Nephron progenitor cell (in vitro differentiated cells): ENCODE measurements at places on chromosomes 1 and 21.

DNA sequence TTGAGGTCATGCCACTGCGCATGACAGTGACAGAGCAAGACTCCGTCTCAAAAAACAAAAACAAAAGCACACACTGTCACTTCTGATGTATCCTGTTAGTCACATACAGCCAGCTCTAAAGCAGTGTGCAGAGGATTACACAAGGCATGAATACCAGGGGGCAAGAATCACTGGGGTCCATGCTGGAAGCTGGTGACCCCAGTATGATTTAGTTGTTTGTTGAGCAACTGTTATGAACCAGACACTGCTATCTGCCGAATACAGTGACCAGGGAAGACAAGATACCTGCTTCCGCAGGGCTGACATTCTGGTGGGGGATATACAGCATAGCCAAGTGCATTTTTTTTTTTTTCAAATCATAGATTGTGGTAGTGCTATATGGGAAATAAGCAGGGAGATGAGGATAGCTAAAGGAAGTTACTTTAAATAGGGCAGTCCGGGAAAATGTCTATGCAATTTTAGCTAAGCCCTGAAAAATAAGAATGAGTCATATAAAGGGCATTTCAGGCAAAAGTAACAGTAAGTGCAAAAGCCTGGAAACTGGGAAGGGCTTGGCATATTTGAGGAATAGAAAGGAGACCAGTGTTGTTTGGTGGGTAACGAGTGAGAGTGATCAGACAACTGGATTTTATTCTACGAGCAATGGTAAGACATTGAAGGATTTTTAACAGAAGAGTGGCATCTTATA lies 69.7 kb downstream of the ADSS2 start:
- DNase-seq, result no peak

GRCh38 chr21:35400233-35400939 lies 351.3 kb upstream of the RUNX1 start:
- DNase-seq, result no peak

DNA sequence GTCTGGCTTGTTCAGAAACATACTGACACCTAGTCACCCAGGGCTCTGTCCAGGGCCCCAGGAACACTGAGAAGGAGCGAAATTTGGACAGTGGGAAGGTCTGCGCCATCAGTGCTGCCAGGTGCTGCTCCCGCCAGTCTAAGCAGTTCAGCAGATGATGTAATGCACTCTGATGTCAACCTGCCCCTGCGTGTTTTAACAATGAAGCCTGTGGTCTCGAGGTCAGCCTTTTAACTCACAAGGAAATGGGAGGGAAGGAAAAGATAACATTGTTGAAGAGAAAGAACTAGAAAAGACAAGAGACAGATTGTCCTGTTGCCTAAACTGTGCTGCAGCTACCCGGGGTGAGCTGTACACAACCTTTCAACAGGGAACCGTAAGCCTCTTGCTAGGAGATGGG lies 126.6 kb upstream of the IFFO2 start:
- no peak for DNase-seq

DNA sequence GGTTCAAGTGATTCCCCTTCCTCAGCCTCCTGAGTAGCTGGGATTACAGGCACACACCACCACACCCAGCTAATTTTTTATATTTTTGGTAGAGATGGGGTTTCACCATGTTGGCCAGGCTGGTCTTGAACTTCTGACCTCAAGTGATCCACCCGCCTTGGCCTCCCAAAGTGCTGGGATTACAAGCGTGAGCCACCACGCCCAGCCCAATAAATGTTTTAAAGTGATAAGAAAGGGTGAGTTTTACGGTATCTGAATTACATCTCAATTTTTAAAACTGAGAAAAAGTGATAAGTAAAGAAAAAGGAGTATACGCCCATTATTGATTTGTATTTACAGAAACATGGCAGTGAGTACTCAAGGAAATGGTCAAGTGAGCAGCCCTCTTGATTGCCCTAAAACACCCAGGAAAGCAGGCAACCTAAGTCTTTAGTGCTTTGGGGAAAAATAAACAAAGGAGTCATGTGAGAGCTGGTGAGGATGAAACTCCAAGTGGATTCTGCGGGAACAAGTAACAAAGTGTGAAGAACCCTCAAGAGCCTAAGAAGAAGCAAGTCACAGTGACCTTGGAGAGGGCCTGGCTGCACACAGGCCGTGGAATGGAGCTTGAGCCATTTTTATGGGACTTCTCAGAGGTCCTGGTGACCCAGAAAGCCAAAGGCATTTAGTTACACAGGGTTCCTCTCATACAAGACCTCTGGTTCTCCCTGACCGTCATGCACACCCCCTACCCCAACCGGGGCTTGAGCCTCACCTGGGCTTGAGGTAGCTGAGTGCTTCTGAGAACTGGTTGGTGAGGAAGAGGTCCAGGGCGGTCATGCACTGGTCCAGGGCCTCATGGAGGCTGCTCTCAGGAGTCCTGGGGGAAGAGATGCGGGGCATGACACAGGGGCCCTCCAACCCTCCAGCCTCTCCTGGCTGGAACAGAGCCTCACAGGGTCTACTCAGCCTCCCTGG lies 9.1 kb downstream of the TTC39A start:
- DNase-seq, result no peak

- DNase-seq, result no peak
Measured at GRCh38 chr1:153941826-153942725, 4.4 kb downstream of the DENND4B start.

GRCh38 chr1:158290321-158290844 lies 660 bp downstream of the CD1C start:
- no peak for DNase-seq

DNA sequence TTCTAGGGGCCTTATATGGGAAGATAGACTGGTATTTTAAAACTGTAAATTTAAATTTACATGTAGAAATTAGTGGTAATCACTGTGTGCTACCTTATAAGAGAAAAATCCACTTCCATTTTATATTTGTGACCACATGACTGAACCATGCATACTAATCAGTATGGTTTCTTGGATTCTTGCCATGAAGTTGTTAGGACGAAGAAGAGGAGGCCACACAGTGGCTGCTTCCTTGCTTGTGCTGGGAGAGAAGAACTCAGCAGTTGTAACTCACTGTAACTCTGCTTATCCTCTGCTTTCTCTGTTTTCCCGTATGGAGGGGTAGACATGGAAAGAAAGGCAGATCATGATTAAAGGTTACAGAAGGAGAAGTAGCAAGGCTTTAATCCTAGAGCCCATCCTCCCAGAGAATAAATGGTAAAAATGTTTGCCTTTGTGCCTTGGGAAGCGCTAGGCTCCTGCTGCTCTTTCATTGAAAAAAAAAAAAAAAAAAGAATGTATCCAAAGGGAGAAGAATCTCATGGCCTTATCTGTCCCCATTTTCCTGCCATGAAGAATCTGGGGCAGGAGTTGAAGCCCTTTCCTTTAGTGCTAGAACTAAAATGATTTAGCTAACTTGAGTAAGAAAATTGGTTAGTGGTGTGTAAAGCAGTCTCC lies 32.4 kb downstream of the KCTD3 start:
- no peak for DNase-seq

- no peak for DNase-seq
Measured at GRCh38 chr21:25577424-25578055, 29.7 kb downstream of the MRPL39 start.

DNA sequence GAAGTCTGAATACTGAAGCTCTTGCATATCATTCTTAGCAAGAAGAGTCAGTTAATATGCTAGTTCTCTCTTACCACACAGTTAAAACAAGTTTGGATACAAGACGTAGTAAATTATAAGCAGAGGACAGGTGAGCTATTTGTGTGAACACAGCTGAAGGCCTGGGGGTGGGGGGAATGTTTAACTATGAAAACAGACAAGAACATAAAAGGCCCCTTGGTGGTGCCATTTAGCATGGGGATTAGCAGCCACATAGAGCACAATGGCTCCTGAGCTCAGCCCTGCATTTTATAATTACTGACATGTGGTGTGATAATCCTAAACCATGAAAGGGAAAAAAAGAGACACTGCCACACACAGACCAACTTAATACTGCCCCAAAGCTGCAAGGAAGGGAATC lies 94.8 kb downstream of the TGFBR3 start:
- DNase-seq, result no peak

GRCh38 chr21:39429445-39429844 lies 16.1 kb downstream of the LCA5L start:
- no peak for DNase-seq

DNA sequence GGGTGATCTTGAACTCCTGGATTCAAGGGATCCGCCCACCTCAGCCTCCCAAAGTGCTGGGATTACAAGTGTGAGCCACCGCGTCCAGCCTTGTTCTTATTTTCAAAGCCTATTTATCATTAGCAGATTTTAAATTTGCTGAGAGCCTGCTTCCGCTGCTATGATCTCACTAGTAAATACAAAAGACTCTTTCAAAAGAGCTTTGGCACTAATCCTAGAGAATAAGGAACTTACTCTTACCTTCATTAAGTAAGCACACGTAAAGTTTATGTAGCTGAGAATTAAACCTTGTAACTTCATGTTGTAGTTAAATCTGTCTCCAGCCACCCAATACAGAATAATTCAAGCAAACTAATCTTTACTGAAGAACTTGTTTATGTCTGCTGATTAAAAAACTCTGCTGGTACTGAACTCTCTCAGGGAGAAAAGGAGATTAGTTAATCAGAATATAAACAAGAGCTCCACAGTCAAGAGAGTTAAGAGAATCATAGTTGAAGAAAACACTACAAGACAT lies 72.3 kb downstream of the RUSC1 start:
- no peak for DNase-seq

GRCh38 chr1:156504438-156504813 lies 3.9 kb upstream of the MEF2D start:
- DNase-seq, result no peak

- DNase-seq, result no peak
Measured at GRCh38 chr1:63679589-63679988, 86.4 kb downstream of the PGM1 start.

DNA sequence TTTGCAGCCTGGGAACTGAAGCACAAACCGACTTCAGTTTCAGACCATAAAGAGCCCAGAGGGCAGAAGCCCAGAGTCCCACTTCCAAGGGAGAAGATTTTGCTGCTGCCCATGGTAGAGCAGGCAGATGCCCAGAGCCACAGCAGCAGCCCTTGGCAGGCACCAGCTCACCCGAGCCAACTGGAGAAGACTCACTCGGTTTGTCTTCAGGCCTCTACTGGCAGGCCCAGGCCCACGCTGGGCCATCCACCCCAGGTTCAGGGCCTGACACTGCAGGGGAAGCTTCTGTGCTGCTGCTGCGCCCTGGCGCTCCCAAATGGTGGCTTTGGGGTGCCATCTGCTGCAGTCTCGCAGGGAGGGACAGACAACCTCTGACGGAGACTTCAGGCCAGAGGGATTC lies 33.3 kb downstream of the SLC66A1 start:
- DNase-seq, result no peak

DNA sequence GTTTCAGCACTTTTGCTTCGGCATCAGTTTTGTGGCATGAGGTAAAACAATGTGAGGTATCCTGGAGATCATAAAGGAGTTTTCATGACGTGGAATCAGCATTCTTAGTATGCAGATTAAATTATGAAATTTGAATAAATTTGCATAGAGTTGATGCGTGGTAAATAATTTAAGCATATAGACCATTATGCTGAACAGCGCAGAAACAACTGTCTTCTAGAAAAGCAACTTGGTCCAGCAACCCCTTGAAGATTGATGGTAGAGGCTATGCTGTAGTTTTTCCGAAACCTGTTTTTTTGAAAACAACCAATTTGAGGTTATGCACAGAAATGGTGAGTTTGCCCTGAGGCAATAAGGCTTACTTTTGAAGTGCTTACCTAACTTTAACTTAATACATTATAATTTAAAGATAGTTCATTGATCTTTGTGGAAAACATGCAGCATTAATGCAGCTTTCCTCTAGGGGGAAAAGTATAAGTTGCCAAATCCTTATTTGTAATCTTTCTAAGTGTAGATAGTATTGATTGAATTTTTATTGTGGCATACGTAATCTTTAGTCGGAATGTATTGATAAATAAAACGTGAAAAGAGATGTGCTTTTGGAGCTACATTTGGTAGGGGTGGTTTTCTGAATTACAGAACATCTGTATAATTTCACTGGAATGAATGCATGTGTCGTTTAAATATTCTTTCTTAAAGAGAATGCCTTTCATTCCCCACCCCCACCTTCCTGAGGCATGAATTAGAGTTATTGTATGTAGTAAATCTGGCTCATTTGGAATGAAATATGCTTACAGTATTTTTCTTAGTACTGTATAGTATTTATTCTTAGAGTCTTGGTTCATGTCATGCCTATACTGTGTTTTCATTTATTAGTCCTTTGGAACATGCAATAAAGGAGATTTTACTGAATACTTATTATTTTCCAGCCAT lies 3.8 kb downstream of the PRDM2 start:
- no peak for DNase-seq

- no peak for DNase-seq
Measured at GRCh38 chr1:8421721-8422120, 103.8 kb downstream of the SLC45A1 start.

GRCh38 chr1:9167638-9168037 lies 38.7 kb upstream of the GPR157 start:
- no peak for DNase-seq

DNA sequence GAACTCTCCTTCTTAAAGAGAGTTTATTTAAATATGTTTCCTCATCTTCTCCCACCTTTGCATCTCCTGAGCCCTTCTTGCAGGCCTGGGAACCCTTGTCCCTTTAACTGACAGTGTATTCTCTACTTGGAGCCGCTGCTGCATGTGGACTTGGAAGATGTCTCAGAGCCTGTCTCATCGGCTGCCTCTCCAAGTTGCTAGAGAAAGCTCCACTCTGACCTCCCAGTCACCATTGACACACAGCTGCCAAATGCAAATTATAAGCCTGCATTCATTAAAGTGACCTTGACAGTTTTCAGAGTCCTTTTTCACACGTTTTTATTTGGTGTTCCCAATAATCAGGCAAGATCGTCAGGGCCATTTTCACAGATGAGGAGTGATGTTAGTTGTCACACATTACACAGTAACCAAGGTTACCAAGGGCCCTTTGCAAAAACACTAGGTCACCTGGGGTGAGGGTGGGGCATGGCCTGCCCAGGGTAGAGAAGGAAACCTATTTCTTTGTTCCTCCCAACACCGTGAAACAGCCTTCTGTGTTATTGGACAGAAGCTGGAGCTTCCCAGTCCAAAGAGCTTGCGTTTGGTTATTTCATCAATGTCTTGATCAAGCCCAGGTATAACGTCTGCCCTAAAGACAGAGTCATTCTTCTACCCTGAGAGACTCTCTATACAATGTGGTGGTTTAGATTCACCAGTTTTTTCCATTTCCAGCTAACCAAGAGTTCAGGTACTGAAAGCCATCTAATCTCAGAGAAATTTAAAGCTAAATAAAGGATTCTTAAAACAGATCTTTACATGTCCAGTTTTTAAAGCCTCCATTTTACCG lies 164.1 kb downstream of the GALNT2 start:
- DNase-seq, result no peak

DNA sequence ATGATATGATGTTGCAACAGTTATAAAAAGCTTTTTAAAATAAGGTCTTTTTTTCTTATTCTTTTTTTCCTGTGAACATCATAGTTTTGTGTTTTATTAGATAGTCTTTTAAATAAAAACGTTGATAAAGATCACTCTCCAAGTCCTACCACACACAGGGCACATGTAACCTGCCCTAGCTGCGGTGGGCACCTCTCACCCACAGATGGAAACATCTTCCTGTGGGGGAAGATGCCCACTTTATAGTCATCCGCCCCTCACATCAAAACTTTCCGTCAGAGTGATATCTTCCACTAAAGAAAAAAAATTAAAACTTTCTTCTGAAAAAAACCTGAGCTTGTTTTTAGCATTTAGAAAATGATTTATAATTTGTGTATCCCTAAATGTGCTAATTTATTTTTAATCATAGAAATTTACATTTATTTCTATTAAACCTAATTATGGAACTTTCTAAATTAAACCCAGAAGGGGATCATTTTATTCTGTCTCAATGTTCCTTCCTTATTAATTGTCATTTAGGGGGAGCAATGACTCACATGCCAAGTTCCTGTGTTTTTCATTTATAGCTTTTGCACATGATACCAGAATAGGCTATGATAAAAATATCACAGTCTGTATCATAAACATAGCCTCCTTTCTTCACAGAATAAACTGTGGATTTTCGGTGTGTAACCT lies 24.7 kb downstream of the TNFRSF9 start:
- DNase-seq, result no peak
